NAMALWA (cell line): ENCODE measurements at places on chromosomes 1 and 21.

GRCh38 chr1:32965251-32965747, 690 bp upstream of the RNF19B start:
- DNase-seq: no peak

DNA sequence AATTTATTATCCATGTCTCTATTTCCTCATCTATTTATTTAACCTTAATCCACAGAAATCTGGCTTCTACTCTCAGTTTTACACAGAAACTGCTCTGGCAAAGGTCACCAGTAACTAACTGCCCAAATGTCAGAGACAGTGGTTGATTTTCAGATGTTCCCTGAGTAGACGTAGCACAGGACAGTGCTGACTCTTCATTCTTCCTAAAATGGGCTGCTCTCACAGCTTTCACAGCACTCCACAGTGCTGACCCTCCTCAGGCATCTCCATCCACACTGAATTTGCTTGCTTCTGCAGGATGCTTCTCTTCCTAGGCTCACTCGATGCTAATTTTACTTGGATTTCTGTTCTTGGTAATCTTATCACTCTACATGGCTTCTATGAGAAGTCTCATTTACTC, 508.2 kb upstream of the ZRANB2 start:
- DNase-seq: no peak

DNA sequence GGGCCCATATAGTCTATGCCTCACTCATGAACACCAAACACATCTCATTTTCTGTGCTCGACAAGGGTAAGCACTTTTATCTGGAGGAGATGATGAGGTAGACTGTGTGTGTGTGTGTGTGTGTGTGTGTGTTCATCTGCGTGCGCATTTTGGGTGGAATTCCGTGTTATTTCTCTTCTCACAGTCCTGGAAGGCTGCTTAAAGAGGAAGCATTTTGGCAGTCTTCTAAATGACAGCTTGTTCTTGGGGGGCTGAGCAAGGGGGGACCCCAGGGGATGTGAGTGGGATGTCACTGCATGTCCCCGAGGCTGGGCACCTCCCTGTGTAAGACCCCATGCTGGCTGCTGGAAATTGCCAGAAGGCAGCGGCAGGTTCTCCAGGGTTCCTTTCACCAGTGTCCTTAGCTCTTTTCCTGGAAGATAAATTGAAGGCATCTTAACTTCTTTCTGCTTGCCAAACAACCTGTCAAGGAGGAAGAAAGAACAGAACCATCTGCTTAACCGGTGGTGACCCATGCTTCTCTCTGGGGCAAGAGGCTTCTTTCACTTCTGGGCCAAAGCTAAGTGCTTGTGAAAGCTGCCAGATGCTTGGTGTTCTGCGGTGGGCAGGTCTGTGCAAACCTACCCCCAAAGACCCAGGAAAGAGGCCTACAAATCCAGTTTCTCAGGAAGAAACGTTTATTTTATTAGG, 9.9 kb upstream of the RD3 start:
- DNase-seq: no peak

GRCh38 chr21:34307991-34308532, 55.7 kb upstream of the KCNE2 start:
- no peak for DNase-seq

- DNase-seq: peak; percentile 62
These were observed 137.4 kb upstream of the USP25 start for GRCh38 chr21:15592271-15592860.

DNA sequence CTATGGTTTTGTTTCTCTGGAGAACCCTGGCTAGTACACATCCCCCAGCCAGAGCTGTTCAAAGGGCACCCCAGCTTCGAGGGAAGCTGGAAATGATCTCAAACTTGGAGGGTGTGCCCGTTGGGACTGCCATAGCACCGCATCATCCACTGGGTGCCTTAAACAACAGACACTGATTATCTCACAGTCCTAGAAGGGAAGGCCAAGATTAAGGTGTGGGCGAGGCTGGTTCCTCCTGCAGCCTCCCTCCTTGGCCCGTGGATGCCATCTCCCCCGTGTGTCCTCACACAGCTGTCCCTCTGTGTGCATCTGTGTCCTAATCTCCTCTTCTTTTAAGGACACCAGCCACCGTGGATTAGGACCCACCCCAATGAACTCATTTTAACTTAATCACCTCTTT, 4.2 kb upstream of the IBA57 start:
- DNase-seq: no peak
